ENCODE measurements at places on chromosomes 11 and 22.
A peak's percentile ranks its signal among the peaks of the same experiment; 100 is the strongest.

DNA sequence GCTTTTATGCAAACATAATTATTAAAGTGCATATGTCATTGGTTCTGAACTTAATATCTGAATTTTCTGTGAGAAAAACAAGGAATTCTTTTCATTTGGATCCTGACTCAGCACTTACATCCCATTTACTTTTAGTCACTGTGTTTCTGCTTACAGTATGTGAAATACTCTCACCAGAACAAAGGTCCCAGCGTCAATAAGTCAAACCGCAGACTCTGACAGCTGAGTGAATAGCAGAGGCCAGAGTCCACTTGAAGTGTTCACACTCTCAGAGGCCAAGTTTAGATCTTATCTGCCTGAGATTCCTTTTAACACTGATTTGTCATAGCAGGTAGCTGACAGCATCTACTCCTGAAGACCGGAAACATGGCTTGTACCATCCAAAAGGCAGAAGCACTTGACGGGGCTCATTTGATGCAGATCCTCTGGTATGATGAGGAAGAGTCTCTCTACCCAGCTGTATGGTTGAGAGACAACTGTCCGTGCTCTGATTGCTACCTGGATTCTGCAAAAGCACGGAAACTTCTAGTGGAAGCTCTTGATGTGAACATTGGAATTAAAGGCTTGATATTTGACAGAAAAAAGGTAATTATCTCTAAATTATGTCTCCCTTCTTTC is 14.6 kb downstream of the BBOX1 start:
- peak; percentile 37 for DNase-seq

DNA sequence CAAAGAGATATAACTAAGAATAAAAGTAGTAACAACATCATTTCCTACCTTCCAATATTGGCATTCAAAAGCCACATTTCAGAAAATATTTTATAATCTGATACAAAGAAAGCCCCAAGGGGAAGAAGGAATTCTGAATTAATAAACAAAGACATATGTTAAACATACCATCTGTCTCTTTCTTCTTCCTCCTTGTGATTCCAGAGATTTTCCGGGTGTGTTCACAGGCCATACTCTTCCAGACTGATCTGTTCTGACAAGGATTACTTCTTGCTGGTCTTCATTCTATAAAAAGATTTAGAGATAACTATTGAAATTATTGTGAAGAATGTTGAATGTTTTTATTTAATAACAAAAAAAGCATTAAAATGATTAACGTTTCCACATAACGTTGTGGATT is 65.0 kb downstream of the CWF19L2 start:
- no peak for DNase-seq

GRCh38 chr11:33420959-33421566 is 163.9 kb downstream of the HIPK3 start:
- no peak for DNase-seq

DNA sequence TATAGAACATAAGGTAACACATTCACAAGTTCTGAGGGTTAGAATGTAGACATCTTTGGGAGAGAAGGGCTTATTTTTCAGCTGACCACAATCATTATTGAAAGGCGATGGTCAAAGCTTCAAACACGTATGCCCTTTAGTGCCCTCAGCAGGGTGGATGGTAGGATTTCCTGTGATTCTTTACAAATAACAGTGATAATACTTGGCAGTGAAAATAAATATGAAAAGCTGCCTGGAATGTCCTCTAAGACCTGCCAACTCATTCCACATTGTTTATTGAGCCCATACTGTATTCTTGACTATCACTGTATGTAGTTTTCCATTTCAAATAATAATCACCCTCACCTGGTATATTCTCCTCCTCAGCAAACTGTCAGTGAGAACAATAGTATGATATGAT is 13.7 kb upstream of the MPEG1 start:
- DNase-seq = no peak

DNA sequence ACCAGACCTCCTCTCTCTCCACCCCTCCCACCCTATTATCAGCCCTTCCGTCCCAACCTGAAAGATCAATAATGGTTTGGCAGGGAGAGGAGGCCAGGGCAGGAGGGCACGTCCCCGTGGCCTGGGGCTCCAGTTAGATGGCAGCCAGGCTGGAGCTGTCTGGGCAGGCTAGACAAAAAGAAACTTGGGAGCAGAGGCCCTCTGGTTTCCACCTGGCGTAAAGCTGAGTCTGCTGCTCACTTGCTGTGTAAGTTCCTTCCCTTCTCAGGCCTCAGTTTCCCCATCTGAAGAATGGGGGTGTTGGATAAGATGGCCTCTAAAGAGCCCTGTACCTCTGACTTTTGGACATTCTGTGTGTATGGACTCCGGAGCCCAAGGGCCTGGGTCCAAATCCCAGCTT is 3.8 kb upstream of the RHOD start:
- no peak for DNase-seq

GRCh38 chr11:11070976-11071375 is 213.1 kb upstream of the ZBED5 start:
- no peak for DNase-seq

DNA sequence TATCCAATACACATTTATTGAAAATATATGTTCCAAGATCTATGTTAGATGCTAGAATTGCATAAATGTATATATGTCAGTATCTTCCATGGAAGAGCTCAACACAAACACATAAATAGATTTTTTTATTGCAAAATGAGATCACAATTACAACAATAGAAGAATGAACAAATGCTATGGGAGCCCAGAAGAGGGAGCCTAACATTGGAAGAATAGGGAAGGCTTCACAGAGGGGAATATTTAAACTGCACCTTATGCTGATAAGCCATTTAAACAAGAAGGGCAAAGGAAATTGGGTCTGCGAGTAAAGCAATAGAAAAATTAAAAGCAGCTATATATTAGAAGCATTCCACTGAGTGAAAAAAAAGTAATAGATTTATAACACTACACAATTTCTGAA is 96.1 kb upstream of the LRRC55 start:
- DNase-seq = no peak

DNA sequence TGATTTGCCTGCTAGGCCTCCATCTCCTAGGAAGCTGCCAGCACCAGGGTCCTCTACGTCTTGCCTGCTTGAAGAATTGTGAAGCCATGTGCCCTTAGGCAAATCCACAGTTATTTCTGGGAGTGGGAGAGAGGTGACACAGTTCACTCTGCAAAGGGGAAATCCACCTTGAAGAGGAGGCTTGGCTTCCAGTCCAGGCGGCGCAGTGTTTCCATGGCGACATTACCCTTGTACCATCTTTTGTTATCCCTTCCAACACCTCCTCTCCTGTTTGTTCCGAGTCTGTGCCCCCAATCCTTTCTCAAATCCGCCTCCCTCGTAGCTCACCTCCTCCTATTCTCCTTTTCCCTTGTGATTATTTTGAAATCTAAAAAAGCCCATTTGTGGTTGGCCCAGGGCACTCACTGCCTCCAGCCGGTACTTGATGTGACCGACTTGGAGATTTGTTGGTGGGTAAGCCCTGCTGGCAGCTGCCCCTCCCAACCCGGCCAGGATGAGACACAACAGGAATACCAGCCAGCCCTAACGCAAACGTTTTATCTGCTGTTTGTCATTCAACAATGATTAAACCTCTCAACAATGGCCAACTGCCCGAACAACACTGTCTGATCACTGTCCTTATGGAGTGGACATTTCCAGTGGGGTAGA is 18.4 kb downstream of the SYT13 start:
- no peak for DNase-seq

GRCh38 chr11:35163209-35163608 is 24.2 kb downstream of the CD44 start:
- no peak for DNase-seq

- no peak for DNase-seq
These were observed 439 bp downstream of the YAP1 start for GRCh38 chr11:102110761-102111010.

DNA sequence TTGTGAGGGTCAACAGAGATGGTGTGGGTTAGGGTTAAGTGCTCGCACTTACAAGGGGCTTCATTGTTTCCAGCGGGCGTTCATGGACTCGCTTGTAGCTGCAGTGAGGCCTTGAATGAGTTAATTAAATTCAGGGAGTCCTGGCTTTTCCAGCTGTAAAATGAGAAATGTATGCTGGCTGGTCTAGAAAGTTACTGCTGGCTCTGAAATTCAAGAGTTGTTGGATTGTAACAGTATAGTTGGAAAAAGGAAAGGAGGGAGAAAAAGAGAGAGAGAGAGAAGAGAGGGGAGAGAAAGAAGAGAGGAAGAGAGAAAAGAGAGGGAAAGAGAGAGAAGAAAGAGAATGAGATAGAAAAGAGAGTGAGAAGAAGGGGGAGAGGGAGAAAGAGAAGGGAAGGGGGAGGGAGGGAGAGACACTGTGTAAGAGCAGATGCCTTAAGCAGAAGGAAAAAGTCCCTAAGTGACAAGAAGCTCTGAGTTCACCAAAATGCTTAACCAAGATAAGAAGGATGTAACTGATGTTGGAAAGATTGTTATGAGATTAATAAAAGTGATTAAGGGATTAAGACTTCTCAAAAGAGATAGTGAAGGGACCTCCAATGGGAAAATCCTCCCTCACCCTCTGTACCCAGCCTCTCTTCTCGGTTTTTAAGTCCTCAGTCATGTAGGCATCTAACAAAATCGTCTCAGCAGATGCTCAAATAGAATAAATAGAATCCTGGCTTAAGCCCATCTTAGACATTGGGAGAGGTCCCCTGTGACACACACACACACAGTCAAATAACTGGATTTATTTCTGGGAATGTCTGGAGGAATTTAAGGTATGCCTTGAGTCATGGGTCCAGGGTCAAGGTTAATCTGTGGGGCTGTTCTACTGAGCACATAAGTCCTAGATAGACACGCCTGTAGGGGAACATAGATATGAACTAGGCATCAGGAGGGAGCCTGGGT is 477.9 kb downstream of the MIAT start:
- DNase-seq = peak; percentile 95

- DNase-seq = no peak
These were observed 65.7 kb upstream of the LMO1 start for GRCh38 chr11:8329336-8329735.

GRCh38 chr11:108226036-108226435 is 3.2 kb downstream of the ATM start:
- no peak for DNase-seq

- DNase-seq = no peak
These were observed 8.9 kb downstream of the GDPD5 start for GRCh38 chr11:75516886-75517285.

DNA sequence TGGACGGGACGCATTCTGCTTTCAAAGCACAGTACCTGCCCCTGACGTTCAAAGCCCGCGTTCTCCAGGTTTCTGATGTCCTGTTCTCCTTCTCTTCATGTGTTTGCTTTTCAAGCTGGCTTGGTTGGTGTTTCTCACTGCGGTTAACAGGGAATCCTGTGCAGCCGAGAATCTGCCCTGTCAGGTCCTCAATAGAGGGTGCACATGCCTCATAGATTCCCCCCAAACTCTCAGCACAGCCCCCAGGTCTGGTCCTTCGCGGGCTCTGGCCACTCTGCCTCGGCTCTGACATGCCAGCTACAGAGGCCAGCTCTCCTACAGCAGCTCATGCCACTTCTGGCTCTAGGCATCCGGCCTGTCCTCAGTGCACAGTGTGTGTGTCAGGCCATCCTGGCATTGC is 1343.8 kb downstream of the TBC1D22A start:
- DNase-seq = no peak
